ENCODE measurements at places on chromosomes 11 and 22.

GRCh38 chr11:19208959-19209546, 7.3 kb upstream of the CSRP3 start:
- no peak for DNase-seq

DNA sequence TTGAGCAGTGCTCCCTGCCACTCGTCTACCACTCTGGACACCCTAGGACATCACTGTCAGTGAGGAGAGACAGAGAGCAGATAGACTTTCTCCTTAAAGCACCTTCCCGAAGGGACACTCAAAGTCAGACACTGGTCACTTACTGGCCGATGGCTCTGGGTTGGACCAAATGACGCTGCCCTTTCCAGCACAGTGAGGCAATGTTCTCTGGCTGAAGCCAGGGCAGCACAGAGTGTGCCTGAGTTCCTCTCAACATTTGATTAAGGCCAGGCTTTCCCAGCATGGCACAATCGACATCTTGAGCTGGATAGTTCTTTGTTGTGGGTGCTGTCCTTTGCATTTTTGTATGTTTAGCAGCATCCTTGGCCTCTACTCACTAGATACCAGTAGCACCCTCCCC, 206.2 kb downstream of the CSNK2A3 start:
- DNase-seq, result no peak

GRCh38 chr11:107706531-107706930, 5.3 kb downstream of the SLN start:
- no peak for DNase-seq

GRCh38 chr11:111698852-111699559, 67.2 kb downstream of the PPP2R1B start:
- no peak for DNase-seq

GRCh38 chr11:19580646-19581045, 132.0 kb upstream of the NAV2 start:
- DNase-seq, result no peak

GRCh38 chr22:46087816-46088277, 62.5 kb upstream of the PPARA start:
- no peak for DNase-seq

DNA sequence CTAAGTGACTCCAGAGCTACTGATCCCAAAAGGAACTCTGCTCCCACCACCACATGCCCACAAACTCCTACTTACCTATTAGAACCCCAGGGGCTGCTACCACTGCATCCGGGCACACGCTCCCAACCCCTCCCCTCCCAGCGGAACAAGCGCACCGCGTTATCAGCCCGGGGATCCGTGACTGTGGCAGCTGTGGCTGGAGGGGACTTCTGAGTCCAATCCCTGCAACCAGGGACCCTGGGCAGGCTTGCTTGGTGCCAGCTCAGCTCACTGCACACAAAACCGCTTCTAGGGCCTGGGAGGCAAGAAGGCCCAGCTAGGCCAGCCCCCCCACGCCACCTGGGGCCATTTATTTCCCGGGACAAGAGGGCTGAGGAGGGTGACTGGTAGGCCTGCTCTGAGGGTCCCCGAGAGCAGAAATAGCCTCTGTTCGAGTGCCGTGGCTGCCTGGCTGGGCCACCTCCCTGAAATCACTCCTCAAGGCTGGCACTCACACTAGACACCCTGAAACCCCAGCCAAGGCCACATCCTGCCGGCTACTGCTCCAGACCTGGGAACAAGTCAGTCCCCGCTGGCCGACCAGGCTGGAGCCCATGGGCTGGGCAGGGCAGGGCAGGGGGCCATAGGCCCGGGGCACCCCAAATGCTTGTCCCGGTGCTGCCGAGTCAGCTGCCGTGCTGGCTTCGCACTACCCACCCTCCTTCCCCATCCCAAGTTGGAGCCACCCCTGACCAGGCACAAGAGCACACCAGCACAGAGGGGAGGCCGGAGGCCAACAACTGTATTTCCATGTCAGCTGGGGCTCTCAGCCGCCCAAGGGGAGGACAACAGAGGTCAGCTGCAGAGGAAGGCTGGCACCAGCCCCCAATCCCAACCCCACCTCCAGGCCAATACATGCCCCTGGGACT, 1.9 kb upstream of the IFITM10 start:
- no peak for DNase-seq

GRCh38 chr11:132925825-132926469, 606.4 kb downstream of the OPCML start:
- DNase-seq, result no peak

GRCh38 chr11:112302226-112302868, 41.7 kb upstream of the PLET1 start:
- no peak for DNase-seq

DNA sequence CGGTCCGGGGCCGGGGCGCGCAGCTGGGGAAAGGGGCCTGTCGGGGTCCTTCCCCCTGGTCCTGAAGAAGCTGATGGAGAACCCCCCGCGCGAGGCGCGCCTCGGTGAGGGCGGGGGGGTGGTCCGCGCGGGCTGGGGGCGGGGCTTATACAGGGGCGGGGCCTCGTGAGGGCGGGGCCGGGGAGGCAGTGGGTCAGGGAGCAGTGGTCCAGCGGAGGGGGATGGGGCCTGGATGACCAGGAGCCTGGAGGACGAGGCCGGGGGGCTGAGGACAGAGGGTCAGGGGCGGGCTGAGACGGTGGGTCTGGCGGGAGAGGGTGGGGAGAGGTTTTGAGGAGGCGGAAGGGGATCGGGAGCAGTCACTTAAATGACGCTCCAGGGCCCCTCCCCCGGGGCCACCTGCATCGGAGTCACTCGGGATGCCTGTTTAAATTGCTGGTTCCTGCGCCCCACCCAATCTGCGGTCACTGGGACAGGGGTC, 396 bp downstream of the TEF start:
- peak; percentile 90 for DNase-seq

GRCh38 chr22:42228483-42228882, 42.0 kb downstream of the TCF20 start:
- DNase-seq, result no peak

GRCh38 chr22:37001826-37002225, 17.4 kb downstream of the TST start:
- DNase-seq, result no peak

GRCh38 chr11:20064961-20065405, 95.3 kb downstream of the DBX1 start:
- DNase-seq, result no peak

DNA sequence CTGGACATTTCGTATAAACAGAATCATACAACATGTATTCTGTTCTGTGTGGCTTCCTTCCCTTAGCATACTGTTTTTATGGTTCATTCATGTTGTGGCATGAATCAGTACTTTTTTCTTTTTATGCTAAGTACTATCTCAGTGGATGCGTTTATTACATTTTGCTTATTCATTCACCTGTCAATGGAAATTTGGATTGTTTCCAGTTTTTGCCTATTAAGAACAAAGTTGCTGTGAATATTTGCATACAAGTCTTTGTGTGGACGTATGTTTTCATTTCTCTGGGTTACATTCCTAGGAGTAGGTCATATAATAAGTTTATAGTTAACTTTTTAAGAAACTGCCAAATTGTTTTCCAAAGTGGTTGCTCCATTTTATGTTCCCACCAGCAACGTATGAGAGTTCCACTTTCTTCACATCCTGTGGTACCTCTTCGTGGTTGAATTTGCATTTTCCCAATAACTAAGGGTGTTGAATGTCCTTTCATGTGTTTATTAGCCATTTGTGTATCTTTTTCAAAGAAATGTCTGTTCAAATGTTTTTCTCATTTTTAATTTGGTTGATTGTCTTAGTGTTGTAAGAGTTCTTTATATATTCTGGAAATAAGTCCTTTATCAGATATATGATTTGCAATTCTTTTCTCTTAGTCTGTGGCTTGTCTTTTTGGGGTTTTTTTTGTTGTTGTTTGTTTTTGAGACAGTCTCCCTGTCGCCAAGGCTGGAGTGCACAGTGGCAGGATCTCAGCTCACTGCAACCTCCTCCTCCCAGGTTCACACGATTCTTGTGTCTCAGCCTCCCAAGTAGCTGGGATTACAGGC, 46.0 kb upstream of the MICAL2 start:
- no peak for DNase-seq

DNA sequence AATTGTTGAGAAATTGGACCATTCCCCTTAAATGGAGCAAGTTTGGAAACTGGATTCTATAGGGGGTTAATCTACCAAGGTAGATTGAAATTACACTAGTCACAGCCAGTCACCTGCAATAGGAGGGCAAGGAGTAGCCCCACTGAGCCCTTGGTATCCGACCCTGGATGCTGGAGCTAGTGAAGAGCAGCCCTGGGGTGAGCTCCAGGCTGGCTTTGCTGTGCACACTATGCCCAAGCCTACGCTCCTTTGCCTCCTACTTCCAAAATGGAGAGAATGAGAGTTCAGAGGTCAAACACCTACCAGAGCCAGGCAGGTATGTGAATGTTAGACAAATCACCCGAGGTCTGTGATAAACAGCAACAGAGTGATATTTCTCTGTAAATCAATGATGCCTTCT, 23.7 kb downstream of the SNU13 start:
- DNase-seq, result no peak

DNA sequence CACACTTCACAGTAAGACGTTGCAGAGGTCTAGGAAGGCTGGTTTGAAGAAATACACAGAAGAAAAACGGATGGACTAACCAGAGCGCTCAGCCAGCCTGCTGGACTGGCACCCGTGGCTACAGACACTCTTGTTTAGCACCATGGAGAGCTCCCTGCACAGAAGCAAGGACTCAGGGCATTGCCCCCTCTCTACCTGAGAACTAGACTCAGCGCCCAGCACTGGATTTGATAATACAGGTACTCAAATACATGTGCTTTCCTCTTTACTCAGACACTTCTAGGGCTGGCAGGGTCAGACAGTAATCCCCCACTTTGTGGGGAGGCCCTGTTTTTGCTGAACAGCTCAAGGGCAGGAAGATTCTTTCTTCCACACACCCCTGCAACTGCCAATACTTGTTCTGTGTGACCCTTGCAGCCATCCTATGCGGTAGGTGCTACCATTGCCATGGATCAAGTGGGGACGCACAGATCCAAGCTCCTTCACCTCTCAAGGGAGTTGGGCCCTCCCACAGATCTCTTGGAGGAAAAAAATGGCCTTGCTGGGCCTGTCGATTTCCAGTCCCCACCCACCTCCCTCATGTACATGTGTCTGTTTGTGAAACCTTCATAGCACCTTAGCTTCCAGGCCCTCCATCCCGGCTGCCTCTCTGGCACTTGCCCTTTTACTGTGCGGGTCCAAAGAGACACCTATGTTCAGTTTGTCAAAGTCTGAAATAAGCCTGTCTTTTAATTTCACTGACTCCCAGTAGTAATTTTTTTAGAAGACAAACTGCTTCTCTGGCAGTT, 5.1 kb upstream of the P2RX6 start:
- DNase-seq, result no peak

GRCh38 chr11:79078999-79079398, 361.8 kb downstream of the TENM4 start:
- no peak for DNase-seq

DNA sequence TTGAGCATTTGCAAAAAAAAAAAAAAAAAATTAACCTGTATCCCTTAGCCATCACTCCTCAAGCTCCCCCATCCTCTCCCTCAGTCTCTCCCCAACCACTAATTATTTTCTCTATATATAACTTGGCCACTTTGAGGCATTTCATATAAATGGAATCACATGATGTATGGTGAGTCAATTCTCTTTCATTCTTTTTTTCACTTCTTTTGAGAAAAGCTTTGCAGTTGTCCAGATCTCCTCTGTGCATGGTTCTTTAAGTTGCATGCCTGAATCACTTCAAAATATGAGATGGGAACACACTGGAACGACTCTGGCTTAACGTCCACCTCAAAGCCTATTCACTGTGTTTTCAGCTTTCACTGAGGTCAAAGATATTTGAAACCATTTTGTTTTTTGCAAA, 40.7 kb downstream of the SHANK2 start:
- DNase-seq, result no peak

- peak; percentile 92 for DNase-seq
Measured at GRCh38 chr11:65780770-65781151, at the start of gene AP5B1. AP5B1 (minus strand) TSS chr11:65780976; CDS start chr11:65780591, 385 bp downstream.

GRCh38 chr11:94754335-94754734, 13.8 kb upstream of the AMOTL1 start:
- no peak for DNase-seq

DNA sequence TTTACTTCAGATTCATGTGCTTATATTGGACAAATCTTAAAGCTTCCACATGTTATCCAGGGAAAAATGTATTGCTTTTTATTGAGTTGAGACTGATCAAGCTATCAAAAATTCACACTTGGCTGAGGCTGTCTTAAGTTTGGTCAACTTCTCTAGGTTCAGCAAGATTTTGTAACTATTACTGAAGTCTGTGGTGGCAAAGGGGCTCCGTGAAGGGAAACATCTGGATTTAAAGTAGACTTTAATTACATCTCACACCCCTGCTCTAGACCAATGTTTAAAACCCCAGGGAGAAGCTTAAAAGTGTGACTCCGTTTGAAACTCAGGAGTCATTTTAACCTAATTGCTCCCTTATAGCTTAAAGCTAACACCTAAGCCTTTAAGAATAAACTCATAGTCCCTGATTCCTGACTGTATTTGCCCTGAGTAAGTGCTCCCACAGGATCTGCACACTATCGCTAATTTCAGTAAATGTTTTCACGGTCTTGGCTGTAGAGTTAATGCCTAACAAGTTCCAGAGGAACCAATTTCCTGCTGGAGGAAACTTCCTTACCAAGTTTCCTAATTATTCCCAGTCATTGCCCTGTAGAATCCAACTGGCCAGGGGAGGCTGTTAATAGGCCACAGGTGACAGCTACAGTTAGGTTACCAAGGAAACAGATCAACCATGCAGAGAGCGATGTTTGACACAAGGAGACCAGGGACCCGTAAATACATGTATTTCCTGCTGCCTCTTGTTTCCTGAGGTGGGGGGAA, 40.5 kb downstream of the OR10A6 start:
- no peak for DNase-seq

- DNase-seq, result no peak
Measured at GRCh38 chr11:62974848-62975522, 9.8 kb downstream of the SLC22A6 start.

- DNase-seq, result no peak
Measured at GRCh38 chr22:40553014-40553554, 83.4 kb downstream of the MRTFA start.

DNA sequence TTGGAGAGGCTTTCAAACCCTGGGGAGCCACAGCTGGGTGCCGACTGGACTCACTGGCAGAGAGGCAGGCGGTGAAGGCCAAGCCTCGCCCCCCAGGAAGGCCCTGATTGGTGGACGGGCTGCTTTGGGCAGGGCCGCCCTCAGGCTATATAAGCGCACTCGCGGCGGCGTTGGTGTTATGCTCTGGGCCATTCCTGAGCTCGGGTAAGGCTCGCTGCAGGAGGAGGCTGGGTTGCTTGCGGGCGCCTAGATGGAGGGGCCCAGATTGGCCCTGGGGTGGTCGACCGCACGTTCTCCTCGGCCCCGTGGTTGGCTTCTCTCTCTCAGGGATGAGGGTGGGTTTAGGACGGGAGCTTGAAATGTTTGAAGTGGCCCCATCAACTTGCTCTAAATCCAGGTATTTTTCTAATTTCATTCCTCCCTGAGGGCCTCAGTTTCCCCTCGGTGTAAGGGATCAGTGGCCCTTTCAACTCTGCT, at the start of gene SPDYC:
Gene SPDYC (plus strand): TSS at position 176 of the 477 bp plus-strand sequence. CDS start 1,125 bp downstream, outside the sequence.
- DNase-seq, result no peak

- DNase-seq, result no peak
Measured at GRCh38 chr11:92769112-92769511, 200.3 kb upstream of the MTNR1B start.

Measured in GM13976 (cell line).